Parietal lobe (tissue), 2 donors: ENCODE measurements at places on chromosomes 7 and 10. TPM values are rescaled to one million over a fixed set of nuclear protein-coding genes. Genes with fewer than 3 reads are reported as not detected.

PRRT4 gene
- 2.5 TPM for total RNA-seq

PDE1C gene
- 39.1 TPM for total RNA-seq

ACSL5 gene
- 1.3 TPM for total RNA-seq

SLC26A5 gene
- total RNA-seq, result 0.31 TPM

IGFBP3 gene
- 5.6 TPM for total RNA-seq

AMZ1 gene
- total RNA-seq, result 2.5 TPM

ZYX gene
- 16.6 TPM for total RNA-seq

HOXA13 gene
- not detected for total RNA-seq

DMBT1 gene
- total RNA-seq, result under 0.01 TPM

AKR1C3 gene
- total RNA-seq, result 4.7 TPM

ANKRD30A gene
- total RNA-seq, result not detected

HTRA1 gene
- total RNA-seq, result 50.1 TPM

NUTM2B gene
- 2.8 TPM for total RNA-seq

UTF1 gene
- total RNA-seq, result not detected

EFCAB10 gene
- 2.2 TPM for total RNA-seq

SUV39H2 gene
- 37.6 TPM for total RNA-seq

SFR1 gene
- total RNA-seq, result 11.9 TPM

NAT16 gene
- total RNA-seq, result 3.4 TPM

CDC14C gene
- total RNA-seq, result not detected

AMPH gene
- total RNA-seq, result 36.9 TPM

NOD1 gene
- 5.0 TPM for total RNA-seq

OPALIN gene
- total RNA-seq, result not detected

NPSR1 gene
- not detected for total RNA-seq

AZGP1 gene
- total RNA-seq, result not detected

AKR1C8 gene
- total RNA-seq, result not detected

OR2A12 gene
- not detected for total RNA-seq

COL13A1 gene
- 5.0 TPM for total RNA-seq

NUTM2E gene
- 0.31 TPM for total RNA-seq

MYH16 gene
- total RNA-seq, result not detected

MSS51 gene
- 6.9 TPM for total RNA-seq
